T-helper 17 cell (primary cell): ENCODE measurements at places on chromosomes 11 and 22. TPM values are rescaled to one million over a fixed set of nuclear protein-coding genes. Genes with fewer than 3 reads are reported as not detected.

DNA sequence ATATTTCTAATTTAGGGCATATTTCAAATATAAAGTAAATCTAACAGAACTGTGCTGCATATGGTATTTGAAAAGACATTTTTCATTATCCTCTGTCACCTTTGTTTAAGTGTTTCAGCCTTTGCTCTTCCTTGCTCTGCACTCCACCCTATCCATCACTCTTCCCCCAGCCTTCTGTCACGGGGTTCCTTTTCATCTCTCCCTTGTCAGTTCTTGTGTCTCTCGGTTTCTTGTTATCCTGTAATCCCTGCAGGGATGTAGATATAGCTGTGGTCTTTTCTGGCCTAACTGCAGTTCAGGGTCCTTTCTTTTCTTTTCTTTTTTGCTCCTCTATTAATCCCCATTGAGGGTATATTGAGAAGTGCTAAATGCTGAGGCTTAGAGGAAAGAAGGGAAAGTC is 261.9 kb downstream of the DCDC1 start:
- no peak for DNase-seq

GRCh38 chr11:66479394-66480116 is 679 bp upstream of the DPP3 start:
- DNase-seq = no peak

GRCh38 chr11:76765863-76766350 is 17.2 kb upstream of the TSKU start:
- DNase-seq = no peak

GRCh38 chr11:119616586-119617339 is 112.2 kb downstream of the NECTIN1 start:
- no peak for DNase-seq

- DNase-seq = no peak
Measured at GRCh38 chr11:78804991-78805390, 230.3 kb upstream of the NARS2 start.

- DNase-seq = no peak
Measured at GRCh38 chr11:106092446-106092845, 15.0 kb downstream of the AASDHPPT start.

GRCh38 chr11:109221190-109221589 is 200.8 kb upstream of the C11orf87 start:
- DNase-seq = no peak

DNA sequence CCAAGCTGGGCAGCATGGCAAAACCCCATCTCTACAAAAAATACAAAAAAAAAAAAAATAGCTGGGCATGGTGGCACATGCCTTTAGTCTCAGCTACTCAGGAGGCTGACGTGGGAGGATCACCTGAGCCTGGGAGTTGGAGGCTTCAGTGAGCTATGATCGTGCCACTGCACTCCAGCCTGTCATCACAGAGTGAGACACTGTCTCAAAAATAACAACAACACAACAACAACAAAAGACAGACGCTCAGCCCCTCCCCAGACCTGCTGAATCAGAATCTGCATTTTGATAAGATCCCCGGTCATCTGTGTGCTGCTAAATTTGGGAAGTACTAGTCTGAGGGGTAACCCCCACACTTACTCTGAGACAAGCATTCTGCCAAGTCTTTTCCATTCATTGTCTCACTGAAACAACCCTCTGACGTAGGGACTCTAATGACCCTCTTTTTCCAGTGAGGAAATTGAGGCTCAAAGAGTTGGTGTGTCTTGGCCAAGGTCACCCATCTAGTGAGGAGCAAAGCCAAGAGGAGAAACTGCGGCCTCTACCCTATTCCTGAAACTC is 7.5 kb downstream of the NEFH start:
- no peak for DNase-seq

DNA sequence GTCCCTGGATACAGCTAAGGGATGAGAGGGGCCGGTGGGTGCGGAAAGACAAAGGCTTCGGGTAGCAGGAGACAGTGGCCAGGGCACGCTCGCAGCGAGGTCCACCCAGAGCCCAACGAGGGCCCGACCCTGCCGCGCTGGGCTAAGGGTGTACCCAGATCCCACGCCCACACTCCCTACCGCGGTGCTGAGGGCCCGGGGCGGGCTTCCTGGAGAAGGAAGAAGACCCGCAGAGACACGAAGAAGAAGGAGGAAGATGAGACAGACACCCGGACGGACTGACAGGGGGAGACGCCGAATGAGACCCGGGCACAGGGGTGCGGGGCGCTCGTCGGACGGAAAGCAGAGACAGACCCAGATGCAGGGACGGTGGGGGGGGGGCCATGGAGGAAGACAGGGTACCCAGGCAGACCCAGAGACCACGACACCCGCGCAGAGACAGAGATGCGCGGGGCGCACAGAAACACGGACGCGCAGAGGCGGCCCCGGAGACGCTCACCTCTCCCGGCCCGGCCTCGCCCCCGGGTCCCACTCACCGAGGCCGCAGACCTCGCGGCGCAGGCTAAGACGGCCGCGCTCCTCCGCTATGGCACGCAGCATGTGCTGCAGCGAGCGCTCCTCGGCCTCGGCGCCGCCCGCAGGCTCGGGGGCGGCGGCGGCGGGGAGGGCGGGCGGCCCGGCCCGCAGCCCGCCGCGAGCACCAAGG is 437 bp downstream of the KIAA0930 start:
- no peak for DNase-seq

- DNase-seq = no peak
Measured at GRCh38 chr11:96827164-96827563, 437.4 kb downstream of the JRKL start.

DNA sequence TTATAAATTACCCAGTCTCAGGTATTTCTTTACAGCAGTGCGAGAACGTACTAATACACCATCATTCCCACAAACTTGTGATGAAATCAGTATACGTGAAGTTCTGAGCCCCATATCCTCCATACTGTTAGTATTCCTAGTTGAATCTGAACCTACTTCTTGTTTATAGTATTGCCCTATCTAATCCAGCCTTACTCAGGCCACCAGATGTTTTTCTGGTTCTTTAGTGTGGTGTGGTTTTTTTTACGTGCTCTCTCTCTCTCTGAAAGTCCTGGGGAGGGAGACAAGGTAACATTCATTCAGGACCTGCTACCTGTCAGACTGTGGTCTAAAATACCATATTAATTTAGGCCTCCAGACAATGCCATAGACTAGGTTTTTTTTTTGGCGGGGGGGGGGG is 47.6 kb upstream of the TEAD1 start:
- no peak for DNase-seq

DNA sequence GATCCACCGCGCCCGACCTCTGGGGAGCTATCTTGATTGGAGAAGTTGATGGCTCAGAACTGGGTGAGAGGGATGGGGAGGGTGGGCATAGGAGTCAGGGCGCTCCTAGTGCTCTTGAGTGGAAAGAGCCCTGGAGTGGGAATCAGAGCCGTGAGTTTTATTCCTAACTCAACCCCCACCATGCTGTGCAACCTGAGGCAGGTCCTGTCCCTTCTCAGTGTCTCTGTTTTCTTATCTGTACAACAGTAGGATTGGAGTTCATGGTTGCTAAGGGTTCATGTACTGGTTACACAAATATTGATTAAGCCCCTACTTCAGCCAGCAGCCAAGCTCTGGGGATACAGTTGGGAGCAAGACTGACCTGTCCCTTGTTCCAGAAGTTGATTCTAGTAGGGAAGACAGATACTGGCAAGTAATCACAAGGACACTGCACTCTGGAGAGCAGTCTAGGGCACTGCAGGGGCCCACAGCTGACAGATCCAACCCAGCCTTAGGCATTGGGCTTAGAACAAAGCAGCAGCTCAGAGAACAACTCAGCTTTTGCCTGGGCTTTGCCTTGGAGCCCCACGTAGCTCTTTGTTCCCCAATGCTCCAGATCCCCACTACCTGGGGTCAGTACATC is 12.4 kb upstream of the DAGLA start:
- DNase-seq = no peak

- DNase-seq = no peak
Measured at GRCh38 chr22:43050995-43051394, 36.0 kb upstream of the PACSIN2 start.

- DNase-seq = no peak
Measured at GRCh38 chr11:132496341-132496740, 1036.0 kb downstream of the OPCML start.

CD3E gene
- total RNA-seq = 544 TPM

PPARA gene
- total RNA-seq = 11.7 TPM

TMEM86A gene
- 6.1 TPM for total RNA-seq

MUC6 gene
- not detected for total RNA-seq

IGF2 gene
- total RNA-seq = 0.21 TPM

SHANK3 gene
- total RNA-seq = not detected
